ENCODE measurements at places on chromosomes 5 and 9.
A peak's percentile ranks its signal among the peaks of the same experiment; 100 is the strongest.

DNA sequence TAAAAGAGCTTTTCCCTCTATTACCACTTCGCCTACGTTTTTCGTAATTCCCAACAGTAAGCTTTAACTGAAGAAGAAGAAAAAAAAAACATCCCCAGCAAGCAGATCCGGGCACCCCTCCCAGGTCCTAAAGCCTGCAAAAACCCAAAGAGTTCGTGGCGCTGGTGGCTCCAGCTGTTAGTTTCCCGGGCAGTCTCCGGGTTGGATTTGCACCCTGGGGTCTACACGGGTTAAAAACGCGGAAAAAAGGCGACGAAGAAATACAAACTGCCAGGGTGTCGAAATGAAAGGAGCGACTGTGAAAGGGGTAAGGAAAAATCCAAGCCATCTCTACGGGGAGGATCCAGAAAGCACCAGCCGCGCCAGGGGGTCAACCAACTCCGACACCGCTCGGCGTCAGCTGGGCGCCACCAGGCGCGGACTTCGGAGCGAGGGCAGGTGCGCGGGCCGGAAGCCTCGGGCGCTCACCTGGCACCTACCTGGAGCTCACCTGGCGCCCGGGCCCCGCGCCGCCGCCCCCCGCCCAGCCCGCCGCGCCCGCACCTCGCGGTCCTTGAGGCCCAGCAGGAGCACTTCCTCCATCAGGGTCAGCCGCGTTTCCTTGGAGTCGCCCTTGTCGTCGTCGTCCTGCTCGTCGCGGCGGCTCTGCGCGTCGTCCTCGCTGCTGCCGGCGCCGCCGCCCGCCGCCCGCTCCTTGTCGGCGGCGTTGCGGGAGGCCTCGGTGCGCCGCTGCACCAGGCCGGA, 680 bp downstream of the GOLPH3 start:
- no peak for DNase-seq

DNA sequence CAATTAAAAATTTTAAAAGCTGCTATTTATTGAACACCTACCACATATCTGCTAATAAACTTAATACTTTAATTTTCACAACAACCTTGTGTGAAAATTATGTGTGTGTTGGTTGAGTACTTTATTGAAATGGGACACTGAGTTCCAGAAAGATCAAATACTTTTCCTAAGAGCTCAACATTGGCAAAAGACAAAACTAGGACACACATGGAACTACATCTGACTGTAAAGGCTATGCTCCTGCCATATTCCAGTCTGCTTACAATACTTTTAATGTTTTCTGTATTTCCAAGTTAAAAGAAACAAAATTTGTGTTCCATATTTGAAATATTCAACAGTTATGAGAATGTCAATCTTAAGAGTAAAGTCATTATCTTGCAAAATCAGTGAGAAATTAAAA, 111.8 kb downstream of the RFX3 start:
- no peak for DNase-seq

DNA sequence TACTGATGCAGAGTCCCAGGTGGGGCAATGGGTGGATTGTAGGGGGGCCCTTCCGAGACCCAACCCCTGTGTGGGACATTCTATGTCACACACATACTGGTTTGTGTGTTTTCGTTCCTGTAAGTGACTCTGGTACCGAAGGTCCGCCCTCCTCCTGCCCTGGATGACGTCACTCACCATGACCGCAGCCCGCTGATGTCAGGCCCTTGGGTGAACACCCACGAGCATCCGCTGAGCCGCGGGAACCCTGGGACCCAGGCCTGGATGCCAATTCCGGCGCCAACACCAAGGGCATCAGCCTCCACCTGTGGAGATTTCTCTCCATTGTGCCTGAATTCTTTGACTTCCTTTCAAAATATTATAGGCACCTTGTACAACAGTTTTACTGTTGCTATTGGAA, 184.3 kb downstream of the MTRR start:
- DNase-seq = no peak

- DNase-seq = no peak
These were observed 236.3 kb downstream of the ARHGAP26 start for GRCh38 chr5:143006501-143006900.

DNA sequence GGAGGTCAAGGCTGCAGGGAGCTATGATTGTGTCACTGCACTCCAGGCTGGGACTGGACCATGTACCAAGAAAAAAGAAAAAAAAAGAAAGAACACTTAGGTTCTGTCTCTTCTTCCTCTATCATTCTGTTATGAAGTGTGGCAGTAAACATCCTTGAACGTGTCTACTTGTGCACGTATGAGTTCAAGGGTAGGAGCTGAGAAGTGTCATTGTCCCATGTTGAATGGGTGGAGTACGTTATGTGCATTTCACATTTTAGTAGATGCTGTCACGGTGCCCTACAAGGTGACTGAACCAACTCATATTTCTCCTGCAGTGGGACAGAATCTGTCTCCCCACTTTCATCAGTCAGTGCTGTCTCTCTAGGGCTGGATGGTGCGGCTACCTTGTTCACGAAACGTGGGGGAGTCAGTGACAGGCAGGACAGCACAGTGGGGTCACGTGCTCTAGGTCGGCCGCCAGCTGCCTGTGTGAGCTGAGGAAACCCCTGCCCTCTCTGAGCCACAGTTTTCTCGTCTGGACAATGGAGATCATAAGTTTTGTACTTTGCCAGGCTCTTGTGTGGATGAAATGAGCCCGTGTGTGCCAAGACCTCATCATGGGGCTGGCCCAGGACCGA, 47.2 kb downstream of the GTF3C4 start:
- DNase-seq = no peak

GRCh38 chr5:169893571-169893970, 86.7 kb downstream of the INSYN2B start:
- DNase-seq = no peak

GRCh38 chr5:143226361-143226760, 177.1 kb downstream of the NR3C1 start:
- no peak for DNase-seq

DNA sequence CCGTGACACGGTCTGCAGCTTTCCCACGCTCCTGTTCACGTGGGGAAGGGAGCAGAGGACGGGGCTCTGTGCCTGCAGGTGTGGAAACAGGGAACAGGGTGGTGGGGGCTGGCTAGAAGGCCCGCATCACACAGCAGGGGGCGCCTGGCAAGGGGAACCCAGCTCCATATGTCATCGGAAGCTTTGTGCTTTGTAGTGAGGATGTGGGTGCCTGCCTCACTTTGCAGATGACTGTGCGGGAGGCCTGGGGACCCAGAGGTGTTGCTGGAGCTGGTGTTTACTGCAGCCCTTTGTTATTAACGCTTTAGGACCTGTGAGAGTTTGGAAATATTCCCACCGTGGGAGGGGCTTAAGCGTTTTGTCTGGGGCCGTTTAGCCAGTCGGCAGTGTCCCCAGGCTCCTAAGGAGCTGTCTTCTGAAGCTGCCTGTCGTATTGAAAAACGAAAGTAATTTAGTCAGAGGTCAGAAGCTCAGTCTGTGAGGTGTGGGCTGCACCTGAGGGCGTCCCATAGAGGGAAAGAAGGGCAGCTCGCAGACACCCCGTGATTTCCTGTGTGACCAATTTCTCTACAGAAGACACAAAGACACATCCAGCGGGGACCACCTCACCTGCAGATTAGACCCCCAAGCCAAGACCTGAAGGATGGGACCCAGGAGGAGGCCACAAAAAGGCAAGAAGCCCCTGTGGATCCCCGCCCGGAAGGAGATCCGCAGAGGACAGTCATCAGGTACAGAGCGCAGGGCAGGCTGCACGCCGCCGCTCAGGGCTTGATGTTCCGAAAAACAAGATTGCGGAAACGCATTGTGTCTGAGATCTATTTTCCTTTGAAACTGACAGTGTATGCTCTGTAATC, 9.1 kb downstream of the MAN1B1 start:
- DNase-seq = peak; percentile 70

GRCh38 chr9:114086009-114086408, 7.9 kb upstream of the AMBP start:
- no peak for DNase-seq

DNA sequence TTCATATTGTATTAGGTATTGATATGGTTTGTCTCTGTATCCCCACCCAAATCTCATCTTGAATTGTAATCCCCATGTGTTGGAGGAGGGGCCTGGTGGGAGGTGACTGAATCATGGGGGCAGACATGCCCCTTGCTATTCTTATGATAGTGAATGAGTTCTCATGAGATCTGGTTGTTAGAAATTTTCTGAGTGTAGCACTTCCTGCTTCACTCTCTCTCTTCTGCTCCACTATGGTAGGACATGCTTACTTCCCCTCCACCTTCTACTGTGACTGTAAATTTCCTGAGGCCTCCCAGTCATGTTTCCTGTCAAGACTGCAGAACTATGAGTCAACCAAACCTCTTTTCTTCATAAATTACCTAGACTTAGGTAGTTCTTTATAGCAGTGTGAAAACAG, 187.4 kb upstream of the SLC24A2 start:
- no peak for DNase-seq

DNA sequence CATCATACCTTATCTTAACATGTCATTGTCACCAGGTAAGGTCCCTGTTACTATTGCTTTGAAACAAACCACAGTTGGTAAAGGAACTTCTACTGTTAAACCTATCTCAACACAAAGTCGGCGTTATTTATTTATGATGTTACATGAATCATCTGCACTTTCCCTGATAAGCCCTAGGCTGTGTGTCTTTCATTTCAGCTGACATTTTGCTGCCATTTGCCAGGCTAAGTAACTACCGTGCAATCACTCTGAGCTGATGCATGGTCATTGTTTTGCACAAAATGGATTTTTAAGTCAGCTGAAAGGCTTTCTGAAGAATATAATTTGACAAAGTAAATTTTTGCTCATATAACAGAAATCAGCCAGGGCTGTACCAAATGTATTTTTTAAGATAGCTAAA, 546.5 kb downstream of the ZNF608 start:
- DNase-seq = no peak

GRCh38 chr9:134320868-134321471, 5.3 kb upstream of the RXRA start:
- no peak for DNase-seq

- no peak for DNase-seq
These were observed 19.2 kb downstream of the WNK2 start for GRCh38 chr9:93203026-93203717.

- no peak for DNase-seq
These were observed 104.7 kb downstream of the FBXW11 start for GRCh38 chr5:171901764-171902163.

DNA sequence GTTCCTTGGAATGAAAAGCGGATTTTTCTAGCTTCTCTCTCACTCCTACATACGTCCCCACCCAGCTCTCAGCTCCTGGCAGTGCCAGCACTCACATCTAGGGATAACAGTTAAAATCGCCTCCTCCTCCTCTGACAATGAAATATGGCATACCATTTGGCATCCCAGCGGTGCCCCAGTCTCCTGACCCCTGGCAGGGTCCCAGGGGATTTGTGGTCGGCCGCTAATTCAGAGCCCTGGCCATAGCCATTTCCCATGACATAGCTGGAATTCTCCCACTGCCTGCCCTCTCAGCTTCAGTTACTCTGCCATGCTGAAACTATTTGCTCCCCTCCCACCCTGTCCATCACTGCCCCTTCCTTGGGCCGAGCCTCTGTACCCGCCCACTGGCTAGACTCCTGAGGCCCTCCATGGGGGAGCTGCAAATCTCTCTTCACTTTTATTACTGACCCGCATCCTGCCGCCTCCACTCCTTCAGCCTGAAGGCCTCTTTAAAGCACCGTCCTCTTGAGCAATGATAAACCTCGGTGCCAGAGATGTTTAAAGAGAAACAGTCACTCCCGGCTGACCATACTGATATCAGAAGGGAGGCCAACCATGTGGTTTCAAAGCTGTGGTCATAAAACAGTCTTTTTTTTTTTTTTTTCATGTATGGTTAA, 139.8 kb downstream of the SLIT3 start:
- DNase-seq = no peak

DNA sequence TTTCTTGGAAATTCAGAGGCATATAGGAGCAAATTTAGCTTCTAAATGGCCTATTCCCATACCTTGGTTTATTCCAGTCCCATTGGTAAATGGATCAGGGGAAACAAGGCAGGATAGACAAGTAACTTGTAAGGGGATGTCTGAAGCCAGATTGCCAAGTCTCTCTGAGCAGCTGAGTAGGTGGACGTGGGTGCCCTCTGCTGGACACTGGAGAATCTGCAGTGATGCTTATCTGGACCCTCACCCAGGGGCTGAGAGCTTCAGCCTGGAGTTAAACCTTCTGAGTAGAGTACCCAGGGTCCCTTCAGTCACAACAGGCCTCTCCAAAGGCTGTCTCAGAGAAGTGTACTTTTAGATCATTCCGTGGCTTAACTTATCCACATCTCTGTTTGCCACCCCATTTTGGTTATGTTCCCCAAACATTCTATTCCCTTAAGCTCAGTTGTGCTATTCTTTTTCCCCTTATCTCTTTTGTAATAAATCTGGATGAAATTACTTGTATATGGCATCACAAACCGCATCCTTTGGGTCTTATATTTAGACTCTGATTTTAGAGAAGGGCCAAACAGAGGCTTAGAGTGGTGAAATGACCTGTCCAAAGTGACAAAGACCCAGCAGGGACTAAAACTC, 218.3 kb upstream of the GLRA1 start:
- DNase-seq = peak; percentile 70

DNA sequence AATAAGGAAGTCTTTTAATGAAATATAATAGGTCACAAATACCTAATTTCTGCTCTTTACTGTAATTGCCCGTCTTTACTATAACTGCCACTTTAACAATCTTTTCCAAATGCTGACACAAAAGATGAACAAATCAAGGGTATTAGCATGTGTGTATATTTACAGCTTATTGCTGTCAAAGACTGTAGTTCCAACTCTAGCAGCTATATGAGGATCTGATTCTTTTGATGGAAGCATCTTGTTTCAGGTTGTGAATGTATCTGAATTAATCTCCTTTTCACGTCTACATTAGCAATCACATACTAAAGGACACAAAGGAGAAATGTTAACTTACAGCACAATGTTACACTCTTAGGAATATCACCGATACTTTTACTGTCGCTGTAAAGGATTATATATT, 27.9 kb downstream of the RFX3 start:
- DNase-seq = no peak

GRCh38 chr5:22910523-22910922, 57.4 kb upstream of the CDH12 start:
- no peak for DNase-seq
